ENCODE measurements at places on chromosomes 7 and 10.

GRCh38 chr7:42946627-42946950 lies 14.4 kb downstream of the MRPL32 start:
- DNase-seq: no peak

DNA sequence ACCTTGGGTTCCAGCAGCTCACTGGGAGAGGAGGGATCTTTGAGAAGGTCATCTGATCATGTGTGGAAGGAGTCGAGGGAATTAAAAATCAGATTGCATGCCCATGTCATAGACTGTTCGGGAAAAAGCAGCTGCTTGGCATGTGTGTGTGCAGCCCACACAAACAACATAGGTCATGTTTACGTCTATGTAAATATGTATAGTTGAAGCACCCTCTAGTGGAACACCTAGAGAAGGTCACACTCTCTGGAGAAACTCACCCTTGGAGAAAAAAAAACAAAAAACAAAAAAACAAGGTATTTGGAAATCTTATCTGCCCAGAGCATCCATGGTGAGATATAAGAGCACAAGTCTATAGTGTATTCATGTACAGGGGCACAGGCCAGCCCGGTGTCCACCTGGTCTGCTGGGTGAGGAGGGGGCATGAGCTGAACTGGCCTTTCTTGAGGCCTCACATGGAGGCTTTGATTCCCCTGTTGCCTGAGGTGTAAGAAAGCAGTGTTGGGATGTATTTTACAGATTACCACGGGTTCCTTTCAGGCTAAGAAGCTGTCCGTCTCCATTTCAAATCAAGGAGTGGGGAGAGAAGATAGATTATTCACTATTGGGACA lies 98.0 kb downstream of the NPY start:
- DNase-seq: no peak

- DNase-seq: no peak
Observed at GRCh38 chr10:129320340-129320739, 146.7 kb upstream of the MGMT start.

GRCh38 chr10:59366290-59366689 lies 3.9 kb upstream of the FAM13C start:
- DNase-seq: peak; percentile 65

GRCh38 chr10:22554461-22555182 lies 159.8 kb downstream of the PIP4K2A start:
- peak; percentile 95 for DNase-seq

DNA sequence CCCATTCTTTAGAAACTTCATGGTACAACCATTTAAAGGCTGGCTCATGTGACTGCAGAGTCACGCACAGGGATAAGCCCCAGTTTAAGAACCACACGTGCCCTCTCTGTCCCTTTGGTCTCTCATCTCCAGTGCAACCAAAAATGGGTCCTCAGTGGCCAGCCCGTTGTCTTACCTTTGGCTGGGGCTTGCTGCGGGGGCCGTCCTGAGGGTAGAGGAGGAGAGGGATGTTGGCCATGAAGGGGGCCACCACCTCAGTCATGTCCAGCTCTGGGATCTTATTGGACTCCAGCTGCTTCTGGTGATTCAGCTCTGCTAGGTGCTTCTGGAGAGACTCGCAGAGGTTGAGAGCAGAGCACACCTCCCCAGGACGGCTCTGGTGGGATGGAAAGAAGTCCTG lies 22.3 kb downstream of the PSAP start:
- no peak for DNase-seq

DNA sequence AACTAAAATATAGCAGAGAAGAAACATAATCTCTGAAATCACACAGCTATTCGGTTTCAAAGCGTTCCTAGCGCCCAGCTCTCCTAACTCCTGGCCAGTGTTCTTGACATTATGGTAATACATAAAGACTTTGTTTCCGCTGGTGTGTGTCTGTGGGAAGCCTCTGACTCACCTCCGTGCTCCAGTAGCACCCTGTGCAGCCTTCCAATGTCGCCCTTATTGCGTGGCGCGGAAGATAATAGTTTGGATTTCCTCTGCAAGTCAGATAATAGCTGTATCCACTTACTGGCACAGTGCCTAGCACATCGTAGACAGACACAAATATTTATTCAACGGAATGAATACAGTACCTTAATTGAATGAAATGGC lies 570 bp downstream of the BMS1 start:
- DNase-seq: no peak

Data from right hindlimb (tissue), 1 donor.